ENCODE measurements at places on chromosomes 6 and 20.

DNA sequence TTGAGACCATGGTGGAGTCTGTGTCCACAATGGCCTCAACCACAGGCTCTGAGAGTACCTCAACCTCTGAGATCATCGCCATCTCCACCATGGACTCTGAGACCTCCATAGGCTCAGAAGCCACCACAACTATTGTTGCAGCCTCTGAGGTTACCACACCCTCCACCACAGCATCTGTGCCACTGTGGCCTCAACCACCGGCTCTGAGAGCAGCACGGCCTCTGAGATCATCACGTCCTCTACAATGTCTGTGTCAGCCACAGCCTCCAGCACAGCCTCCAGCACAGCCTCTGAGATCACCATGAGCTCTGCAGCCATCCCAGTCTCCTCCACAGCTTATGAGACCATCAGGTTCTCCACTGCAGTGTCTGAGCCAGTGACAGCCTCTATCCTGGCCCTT, 19.4 kb upstream of the MUC21 start:
- no peak for DNase-seq

GRCh38 chr6:68159433-68159832, 475.6 kb upstream of the ADGRB3 start:
- no peak for DNase-seq

- DNase-seq = no peak
These were observed 6.9 kb upstream of the RRBP1 start for GRCh38 chr20:17688965-17689364.

DNA sequence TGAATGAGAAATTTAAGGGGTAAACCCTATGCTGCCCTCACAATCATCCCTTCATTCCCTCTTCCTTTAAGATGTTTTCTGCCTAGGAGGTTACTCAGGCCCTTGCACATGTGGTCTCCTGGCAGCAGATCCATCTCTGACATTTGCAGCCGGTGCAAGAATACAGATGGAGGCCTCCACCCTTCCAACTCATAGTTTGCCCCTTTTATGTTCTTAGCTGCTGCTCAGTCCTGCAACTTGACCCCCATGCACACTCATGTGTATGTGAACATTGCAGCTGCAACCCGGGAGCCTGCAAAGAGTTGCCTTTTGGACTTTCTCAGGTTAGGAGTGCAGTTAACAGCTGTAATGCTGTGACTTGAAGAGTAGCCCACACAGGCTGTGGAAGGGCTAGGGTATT, 131.9 kb upstream of the SGK1 start:
- DNase-seq = no peak

GRCh38 chr6:11194356-11195218, 37.9 kb downstream of the NEDD9 start:
- DNase-seq = no peak

GRCh38 chr6:4356899-4357659, 221.7 kb upstream of the ECI2 start:
- DNase-seq = no peak

GRCh38 chr6:36963451-36964290, 9.1 kb downstream of the PI16 start:
- DNase-seq = no peak

DNA sequence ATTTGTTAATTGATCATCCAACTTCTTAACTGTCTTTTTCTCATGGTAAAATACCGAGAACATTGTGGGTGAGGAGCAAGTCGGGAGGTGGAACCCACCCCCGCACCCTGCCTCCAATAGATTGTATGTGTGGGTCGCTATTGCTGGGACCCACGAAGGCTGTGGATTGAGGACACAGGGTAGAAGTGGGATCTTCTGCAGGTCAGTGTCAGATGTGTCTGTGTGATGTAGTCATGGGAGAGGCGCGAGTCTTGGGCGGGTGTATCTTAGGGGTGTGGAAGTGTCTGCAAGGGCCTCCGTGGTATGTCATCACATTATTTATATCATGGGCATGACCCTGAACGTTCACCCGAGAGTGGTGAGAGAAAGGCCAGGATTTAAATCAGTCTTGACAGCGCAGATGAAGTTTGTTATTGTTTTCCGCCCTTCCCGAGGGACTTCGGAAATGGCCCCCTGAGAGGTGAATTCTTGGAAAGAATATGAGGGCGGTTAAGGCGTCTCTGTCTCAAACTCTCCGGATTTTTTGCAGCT, 472 bp upstream of the PAQR8 start:
- peak; percentile 16 for DNase-seq

- DNase-seq = no peak
These were observed 172.3 kb downstream of the EPM2A start for GRCh38 chr6:145562771-145563615.

Measured in tibial nerve (tissue), 4 donors.